Liver (tissue), 10 donors: ENCODE measurements at places on chromosomes 2 and 18. TPM values are rescaled to one million over a fixed set of nuclear protein-coding genes. Genes with fewer than 3 reads are reported as not detected.

The FAM237A gene
- not detected for total RNA-seq

The SERPINB13 gene
- not detected for total RNA-seq

The ALPI gene
- total RNA-seq, result not detected

The CMPK2 gene
- total RNA-seq, result 41.7 TPM

GRCh38 chr2:224518806-224519580 is 66.2 kb downstream of the CUL3 start:
- no peak overlapping the region for H3K27ac ChIP-seq
- H3K27me3 ChIP-seq, result no peaks in the 10 kb centered on the region

DNA sequence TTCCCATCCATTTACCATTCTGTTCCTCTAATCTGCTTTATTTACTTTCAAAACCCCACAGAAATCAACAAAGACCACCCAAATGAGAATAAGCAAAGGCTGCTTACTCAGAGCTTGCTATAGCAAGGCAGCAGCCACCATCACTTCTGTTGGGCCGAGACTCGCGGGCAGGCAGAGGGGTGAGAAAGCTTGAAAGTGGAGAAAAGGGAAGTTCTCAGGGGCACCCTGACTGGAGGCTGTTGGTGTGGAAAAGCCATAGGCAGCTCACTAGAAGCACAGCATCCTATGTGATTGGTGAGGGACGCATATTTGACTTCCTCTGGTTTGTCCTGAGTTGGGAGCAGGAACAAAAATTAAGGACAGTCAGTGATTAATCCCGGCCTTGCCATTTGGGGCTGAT is 269.7 kb upstream of the THSD7B start:
- no peaks in the 10 kb centered on the region for H3K27me3 ChIP-seq
- H3K4me1 ChIP-seq, result no peaks in the 10 kb centered on the region
- no peak overlapping the region for H3K27ac ChIP-seq

GRCh38 chr2:36655453-36655852 is 41.1 kb upstream of the VIT start:
- H3K36me3 ChIP-seq, result no peaks in the 10 kb centered on the region
- DNase-seq, result no peak
- no peak overlapping the region for H3K4me3 ChIP-seq
- H3K27me3 ChIP-seq, result no peaks in the 10 kb centered on the region
- no peaks in the 10 kb centered on the region for H3K4me1 ChIP-seq

DNA sequence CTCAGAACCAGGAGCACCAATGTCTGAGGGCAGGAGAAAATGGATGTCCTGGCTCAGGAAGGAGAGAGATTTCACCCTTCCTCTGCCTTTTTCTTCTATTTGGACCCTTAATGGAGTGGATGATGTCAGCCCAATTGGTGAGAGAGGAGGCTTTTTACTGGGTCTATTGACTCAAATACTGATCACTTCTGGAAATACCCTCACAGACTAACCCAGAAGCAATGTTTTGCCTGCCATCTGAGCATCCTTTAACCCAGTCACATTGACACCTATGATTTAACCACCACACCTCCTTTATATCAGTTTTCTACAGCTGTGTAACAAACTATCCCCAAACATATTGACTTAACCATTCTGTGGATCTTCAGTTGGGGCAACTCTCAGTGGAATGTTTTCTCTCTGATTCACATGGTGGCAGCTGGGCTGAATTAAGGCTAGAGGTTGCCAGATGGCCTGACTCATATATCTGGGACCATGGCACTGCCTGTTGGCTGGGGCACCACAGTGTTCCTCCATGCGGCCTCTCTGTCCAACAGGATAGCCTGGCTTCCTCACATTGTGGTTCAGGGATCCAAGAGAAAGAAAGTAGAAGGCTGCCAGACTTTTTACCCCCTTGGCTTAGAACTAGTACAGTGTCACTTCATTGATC is 18.2 kb upstream of the MBOAT2 start:
- DNase-seq, result no peak
- H3K27ac ChIP-seq, result no peak overlapping the region
- H3K36me3 ChIP-seq, result no peaks in the 10 kb centered on the region
- no peaks in the 10 kb centered on the region for H3K4me1 ChIP-seq
- H3K4me3 ChIP-seq, result no peak overlapping the region
- no peaks in the 10 kb centered on the region for H3K27me3 ChIP-seq

GRCh38 chr2:120323807-120324399 is 22.0 kb upstream of the INHBB start:
- H3K36me3 ChIP-seq, result no peaks in the 10 kb centered on the region
- DNase-seq, result no peak
- H3K27ac ChIP-seq, result no peak overlapping the region
- H3K4me1 ChIP-seq, result peaks cover 13% of the 10 kb centered on the region
- no peak overlapping the region for H3K4me3 ChIP-seq

GRCh38 chr18:63225434-63225833 is 94.1 kb downstream of the BCL2 start:
- no peaks in the 10 kb centered on the region for H3K27me3 ChIP-seq
- H3K36me3 ChIP-seq, result no peaks in the 10 kb centered on the region
- no peak for DNase-seq
- H3K4me1 ChIP-seq, result no peaks in the 10 kb centered on the region
- H3K27ac ChIP-seq, result no peak overlapping the region

DNA sequence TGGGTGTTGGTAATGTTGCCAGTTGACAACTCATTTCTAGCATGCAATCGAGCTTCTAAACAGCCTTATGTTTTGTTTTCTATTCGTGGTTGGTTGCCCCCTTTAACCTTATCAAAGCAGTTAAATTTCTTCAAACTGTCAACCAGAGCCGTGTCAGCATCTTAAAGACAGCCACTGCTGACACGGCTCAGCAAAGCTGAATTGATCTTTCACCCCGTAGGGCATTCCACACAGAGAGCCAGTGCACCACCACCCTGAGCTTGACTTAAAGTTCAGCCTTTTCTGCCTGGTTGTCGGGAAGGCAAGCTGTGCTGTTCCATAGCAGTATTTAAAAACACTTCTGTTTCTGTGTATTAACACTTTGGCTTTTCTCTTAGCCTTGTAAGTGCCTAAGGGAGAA is 355.0 kb upstream of the CHST9 start:
- H3K36me3 ChIP-seq, result no peaks in the 10 kb centered on the region
- no peak overlapping the region for H3K27ac ChIP-seq
- H3K4me1 ChIP-seq, result no peaks in the 10 kb centered on the region
- no peak for DNase-seq
- H3K27me3 ChIP-seq, result no peaks in the 10 kb centered on the region

DNA sequence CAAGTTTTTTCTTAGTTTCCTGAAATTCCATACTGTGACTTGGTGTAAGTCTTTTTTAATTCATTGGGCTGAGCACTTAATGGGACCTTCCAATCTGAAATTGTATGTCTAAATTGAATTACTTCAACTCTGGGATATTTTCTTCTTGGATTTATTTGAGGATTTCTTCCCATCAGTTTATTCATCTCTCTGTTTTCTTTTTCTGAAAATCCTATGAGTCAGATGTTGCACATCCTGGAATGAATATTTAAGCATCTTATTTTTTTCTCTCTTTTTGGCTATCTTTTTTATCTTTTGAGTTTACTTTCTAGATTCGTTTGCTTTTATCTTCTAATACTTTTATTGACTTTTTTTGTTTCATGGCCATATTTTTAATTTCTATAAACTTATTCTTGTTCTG is 55.4 kb upstream of the ACYP2 start:
- no peaks in the 10 kb centered on the region for H3K4me1 ChIP-seq
- H3K4me3 ChIP-seq, result no peak overlapping the region

DNA sequence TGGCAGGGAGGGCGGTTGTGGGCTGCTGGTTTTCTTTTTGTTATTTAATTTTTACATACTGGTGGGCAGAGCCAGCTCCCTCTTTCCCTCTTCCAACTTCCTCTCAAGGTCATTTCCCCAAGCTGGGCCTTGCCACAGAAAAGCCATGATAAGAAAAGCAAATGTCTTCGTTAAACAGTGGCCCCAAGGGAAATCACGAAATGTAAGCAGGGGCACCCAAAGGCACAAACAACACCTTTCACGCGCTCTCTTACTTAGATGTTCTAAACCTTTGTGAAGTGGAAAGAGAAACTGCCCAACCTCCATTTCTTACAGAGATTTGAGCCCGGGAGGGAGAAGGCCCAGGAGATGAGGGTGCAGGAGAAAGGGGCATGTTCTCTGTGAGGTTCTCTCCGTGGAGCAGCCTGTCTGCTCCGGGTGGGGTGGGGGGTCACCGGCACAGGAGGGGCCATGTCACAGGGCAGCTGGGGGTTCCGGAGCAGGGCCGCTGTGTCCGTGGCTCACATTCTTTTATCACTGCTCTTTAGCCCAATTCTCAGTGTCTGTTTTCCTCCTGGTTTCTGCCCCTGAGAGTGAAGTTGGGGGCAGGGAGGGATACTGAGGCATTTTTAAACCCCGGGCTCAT is 190.7 kb upstream of the GATA6 start:
- no peak overlapping the region for H3K27ac ChIP-seq
- no peak for DNase-seq
- H3K36me3 ChIP-seq, result no peaks in the 10 kb centered on the region
- H3K4me1 ChIP-seq, result peaks cover 14% of the 10 kb centered on the region
